ENCODE measurements at places on chromosomes 3 and 15. TPM values are rescaled to one million over a fixed set of nuclear protein-coding genes. Genes with fewer than 3 reads are reported as not detected.

CELF6 gene
- 3.8 TPM for polyA plus RNA-seq

GRCh38 chr3:8658306-8659212 lies 14.0 kb upstream of the SSUH2 start:
- DNase-seq, result peak; percentile 82

DNA sequence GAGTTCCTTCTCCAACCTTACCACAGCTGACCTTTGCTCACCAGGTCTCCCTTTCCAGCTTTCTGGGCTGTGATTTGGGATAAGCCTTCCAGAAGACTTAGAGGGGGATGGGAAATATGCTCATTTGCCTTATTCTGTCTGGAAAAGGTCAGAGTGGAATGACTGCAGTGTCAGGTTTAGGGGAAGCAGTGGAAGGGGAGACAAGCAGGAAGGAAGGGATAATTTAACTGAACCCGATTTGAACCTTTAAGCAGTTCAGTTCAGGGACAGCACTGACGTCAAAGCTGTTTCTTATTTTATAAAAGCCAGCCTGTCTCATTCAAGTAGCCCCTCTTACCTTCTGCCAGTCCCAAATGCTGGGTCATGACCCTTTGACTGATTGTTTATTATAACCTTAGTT lies 418.4 kb upstream of the RARB start:
- peak; percentile 83 for DNase-seq

DNA sequence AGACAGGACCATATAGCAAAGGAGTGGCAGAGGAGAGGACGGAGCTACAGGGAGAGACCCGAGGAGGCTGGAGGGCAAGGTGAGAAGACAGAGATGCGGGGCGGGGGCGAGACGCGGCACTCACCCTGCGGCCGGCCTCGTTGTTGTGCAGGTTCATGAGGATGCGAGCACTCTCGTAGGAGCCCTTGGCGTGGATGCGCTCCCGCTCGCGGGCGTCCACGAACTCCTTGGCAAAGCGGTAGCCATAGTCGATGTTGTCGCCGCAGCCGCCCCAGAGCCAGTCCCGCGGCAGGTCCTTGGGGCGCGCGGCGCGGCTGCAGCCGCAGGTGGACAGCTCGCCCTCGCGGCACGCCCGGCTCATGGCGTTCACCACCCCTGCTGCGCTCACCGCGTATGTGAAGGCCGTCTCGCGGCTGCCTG lies 12.9 kb downstream of the WNT5A start:
- peak; percentile 9 for DNase-seq

EPHB1 gene
- polyA plus RNA-seq, result 0.39 TPM

DNA sequence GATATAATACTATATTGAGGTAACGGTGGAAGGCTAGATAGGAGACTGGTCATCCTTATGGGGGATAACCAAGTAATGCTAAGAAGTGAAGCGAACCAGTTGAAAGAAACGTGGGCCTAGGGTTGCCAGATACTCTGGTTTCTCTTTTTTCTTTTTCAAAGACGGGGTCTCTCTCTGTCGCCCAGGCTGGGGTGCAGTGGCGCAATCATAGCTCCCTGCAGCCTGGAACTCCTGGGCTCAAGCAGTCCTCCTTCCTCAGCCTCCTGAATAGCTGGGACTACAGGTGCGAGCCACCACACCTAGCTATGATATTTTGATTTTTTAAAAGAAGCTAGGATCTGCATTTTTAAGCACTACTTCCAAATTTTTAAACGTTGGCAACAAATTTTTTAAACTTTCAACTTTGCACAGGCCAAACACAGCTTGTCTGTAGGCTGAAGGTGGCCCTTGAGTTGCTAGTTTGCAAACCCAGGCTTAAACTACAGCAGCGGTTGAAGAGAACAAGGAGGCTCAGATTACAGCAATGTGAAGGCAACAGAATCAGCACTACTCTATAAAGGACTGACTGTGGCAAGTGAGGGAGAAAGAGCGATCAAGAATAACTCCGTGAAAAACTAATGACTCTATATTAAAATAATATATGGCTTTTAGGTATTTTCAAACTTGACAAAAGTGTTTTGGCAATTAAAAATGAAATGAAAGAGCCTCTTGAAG lies 1.2 kb upstream of the RUBCN start:
- DNase-seq, result no peak

PLD1 gene
- 11.2 TPM for polyA plus RNA-seq

DNA sequence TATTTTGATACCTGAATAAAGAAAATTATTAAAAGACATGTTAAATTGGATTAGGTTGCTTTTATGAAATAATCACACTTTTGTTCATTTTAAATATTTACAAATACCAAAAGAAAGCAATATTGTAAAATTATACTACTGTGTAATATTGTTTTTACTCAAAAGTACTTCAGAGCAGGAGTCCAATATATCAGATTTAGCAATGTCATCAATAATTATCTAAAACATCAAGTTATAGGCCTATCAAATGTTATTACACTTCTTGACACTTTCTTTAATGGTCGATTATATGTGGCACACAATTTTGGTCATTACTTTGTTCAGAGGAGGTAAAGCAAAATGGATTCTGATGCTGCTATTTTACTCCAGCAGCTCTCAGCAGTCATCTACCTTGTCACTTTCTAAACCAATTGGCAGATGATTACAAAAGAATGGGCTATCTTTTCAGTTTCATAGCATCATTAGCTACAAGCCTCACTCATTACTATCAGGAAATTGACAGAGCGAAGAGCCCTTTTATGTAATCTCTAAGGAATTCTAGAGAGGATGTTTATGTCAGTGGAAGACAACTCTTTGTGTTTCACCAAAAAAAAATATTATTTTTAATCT lies 318.6 kb downstream of the PLOD2 start:
- no peak for DNase-seq

SCN5A gene
- polyA plus RNA-seq, result 0.06 TPM

DNA sequence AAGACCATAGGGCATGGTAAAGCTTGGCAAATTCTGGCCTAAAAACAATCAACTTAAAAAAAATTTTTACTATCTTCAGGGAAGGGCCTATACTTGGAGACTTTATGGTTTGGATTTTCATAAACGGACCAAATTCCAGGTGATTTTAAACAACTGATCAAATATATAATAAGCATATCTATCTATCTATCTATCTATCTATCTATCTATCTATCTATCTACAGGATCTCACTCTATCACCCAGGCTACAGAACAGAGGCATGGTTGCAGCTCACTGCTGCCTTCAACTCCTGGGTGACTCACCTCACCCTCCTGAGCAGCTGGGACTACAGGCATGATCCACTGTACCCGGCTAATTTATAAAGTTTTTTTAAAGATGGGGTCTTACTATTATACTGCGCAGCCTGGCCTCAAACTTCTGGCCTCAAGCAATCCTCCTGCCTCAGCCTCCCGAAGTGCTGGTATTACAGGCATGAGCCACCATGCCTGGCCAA lies 6.7 kb downstream of the SPPL2A start:
- no peak for DNase-seq

DNA sequence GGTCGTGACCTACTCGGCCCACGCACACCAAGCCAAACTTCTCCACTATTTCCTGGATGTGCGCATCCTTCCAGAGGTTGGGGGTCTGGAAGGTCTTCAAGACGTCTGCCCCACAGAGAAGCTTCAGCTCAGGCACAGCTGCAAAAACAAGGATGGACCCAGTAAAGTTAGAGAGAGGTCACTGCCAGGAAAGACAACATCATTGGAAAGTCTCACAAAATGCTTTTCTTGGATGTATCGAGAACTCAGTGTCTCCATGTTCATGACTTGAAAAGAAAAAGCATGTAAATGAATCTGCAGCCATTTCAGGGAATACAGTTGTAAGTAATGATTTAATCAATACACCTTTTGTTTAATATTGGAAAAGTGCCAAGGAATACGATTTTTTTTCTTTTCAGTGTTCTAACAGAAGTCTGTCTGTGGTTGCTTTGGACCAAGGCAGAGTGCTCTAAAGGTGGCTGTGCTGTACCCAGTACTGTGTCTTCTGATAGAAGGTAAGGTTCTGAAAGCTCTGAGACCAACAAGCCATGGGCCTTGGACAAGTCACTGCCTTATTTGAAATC lies 21.8 kb upstream of the RBP1 start:
- no peak for DNase-seq

NR2E3 gene
- not detected for polyA plus RNA-seq

DNA sequence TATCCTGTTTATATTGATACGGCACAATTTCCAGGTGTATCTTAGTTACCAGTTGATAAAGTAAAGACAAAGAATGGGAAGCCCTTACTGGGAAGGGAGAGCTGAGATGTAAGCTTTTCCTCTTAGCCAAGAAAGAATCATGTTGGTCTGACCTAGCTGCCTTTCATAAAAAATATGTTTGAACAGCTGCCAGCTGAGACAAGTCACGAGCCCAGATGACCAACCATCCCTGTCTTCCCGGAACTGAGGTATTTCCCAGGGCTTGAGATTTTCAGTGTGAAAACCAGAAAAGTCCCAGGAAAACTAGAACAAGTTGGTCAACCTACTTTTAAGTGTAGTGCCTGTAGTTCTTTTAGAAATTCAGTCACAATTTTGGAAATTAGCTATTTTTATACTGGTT lies 3.6 kb upstream of the MYH15 start:
- no peak for DNase-seq

DNA sequence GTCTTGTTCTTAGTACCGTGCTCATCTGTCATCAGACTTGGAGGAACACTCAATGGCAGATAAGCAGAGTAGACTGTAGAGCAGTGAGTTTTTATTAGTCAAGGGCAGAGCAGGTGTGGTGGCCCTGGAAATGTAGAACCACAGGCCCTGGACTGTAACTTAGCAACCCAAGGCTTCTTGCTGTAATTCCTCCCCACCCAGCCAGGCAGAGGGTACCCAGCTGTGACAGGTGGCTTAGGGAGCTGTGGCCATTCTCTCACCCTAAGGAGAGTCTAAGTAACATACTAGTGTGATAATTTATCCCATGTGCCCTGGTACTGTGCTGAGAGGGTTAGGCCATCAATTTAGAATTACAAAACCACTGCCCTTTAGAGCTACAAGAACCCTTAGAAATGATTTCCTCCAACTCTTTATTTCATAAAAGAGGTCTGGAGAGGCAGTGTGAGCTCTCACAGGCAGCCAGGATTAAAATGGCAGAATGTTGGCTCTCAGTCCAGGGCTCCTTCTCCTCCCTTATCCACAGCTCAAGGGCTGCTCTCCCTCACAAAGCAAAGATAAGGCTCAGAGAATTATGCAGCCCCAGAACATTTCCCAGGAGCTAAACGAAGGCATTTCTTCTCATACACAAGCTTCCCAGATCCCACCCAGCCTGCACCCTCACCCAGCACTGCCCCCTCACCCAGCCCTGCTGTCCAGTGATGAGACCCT lies 3.0 kb downstream of the POMGNT2 start:
- no peak for DNase-seq

- no peak for DNase-seq
These were observed 6.1 kb downstream of the IL17RD start for GRCh38 chr3:57158813-57159738.

MYO5C gene
- polyA plus RNA-seq, result 4.6 TPM

DNA sequence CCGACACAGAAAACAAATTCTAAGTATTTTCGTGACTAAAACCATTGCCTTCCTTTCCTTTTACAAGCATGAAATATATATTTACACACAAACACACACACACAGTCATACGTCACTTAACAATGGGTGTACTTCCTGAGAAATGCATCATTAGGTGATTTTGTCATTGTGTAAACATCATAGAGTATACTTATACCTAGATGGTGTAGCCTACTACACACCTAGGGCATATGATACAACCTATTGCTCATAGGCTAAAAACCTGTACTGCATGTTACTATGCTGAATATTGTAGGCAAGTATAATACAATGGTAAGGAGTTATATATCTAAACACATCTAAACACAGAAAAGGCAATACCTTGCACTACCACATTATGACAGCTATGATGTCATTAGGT lies 28.6 kb downstream of the COL6A5 start:
- DNase-seq, result no peak

DNA sequence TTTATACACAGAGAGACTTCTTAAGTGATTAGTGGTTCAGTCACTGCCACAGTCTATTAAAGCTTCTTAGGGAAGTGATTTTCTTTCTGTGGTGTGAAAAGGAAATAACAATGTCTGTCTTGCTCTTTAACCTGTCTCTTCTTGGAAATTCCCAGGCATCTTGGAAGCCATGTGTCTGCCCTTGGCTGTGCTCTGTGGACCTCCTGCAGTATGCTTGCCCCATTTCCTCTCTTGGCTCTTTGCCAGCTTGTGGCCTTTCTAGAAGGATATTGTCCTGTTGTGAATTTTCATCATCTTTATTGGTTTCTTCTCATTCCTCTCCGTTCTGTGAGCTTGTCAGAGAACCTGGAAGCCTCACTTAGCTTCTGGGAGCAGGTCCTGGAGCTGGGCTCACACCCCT lies 338.4 kb upstream of the C2CD4B start:
- DNase-seq, result no peak

DNA sequence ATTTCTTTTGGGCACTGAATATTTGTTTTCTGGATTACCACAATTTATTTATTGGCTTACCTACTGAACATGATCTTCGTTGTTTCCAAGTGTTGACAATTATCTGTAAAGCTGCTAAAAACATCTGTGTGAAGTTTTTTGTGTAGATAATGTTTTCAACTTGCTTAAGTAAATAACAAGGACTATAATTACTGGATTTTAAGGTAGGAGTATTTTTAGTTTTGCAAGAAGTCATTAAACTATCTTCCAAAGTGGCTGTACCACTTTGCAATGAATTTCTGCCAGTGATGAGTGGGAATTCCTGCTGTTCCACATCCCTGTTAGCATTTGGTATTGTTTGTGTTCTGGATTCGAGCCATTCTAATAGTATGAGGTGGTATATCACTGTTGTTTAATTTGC lies 702.2 kb downstream of the MECOM start:
- no peak for DNase-seq

DNA sequence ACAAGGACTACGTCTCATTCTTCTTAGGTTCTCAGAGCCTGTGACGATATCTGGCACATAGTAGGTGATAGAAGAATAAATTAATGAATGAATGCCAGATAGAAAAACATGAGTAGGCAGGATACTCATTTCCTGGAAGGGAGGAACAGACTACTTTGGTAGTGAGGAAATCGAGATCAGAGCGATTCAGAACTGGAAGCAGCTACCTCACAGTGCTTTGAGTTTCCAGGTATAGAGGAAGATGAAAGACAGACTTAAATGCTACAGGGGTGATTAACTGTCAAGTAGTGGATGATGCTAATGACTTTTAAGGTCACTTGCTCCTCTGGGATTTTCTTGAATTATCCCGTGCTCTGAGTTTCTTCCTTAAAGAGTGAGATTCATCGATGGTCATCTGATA lies 951.5 kb upstream of the CFAP20DC start:
- no peak for DNase-seq

NPAP1 gene
- polyA plus RNA-seq, result 0.04 TPM

DNA sequence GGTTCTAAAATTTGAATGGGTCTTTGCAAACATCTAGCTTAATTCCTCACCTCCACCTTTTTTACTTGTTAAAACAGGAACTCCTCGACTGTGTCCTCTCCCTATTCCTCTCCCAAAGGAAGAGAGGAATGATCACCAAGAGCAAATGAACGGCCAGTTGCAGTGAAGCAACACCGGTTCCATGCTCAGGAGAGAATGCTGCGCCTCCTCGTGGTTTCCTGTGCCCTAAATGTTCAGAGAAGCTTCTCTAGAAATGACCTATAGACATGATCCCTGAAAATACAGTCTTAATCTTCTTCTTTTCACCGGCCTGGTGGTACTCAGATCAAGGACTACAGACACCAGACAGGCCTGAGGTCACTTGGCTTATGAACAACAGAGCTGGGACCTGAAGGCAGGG lies 65.1 kb upstream of the GUCA1C start:
- DNase-seq, result no peak

GRCh38 chr3:18122264-18122663 lies 302.9 kb downstream of the SATB1 start:
- DNase-seq, result no peak

RARRES1 gene
- polyA plus RNA-seq, result 10.3 TPM

NECTIN3 gene
- polyA plus RNA-seq, result 5.0 TPM

Measured in kidney (tissue), 22 donors.